ENCODE measurements at places on chromosomes 2 and 18. TPM values are rescaled to one million over a fixed set of nuclear protein-coding genes. Genes with fewer than 3 reads are reported as not detected.

The RNU2-63P gene
- 19.4 TPM for total RNA-seq

The MTLN gene
- 48.7 TPM for total RNA-seq

The M1AP gene
- not detected for total RNA-seq

DNA sequence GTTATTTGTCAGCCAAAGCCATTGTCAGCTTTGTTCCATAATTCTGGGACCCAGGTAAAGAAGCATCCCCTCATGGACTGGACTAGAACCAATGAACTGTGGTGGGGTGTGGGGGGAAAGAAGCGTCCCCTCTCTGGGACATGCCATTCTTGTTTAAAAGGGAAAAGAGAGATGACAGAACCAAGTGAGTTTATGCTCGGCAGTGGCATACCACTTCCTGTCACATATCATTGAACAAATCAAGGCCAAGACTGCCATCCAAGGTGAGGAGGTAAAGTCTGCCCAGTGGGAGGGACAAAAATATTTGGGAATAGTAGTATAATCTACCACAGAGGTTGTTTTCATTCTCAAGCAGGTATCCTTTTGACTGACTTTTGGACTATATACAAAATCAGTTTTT is 4.7 kb upstream of the GLS start:
- H3K27ac ChIP-seq = no peak overlapping the region
- H3K36me3 ChIP-seq = no peaks in the 10 kb centered on the region
- no peaks in the 10 kb centered on the region for H3K27me3 ChIP-seq
- DNase-seq = no peak
- no peak overlapping the region for H3K4me3 ChIP-seq

GRCh38 chr2:96564026-96564425 is 27.5 kb downstream of the ARID5A start:
- no peaks in the 10 kb centered on the region for H3K27me3 ChIP-seq
- H3K36me3 ChIP-seq = no peaks in the 10 kb centered on the region
- H3K27ac ChIP-seq = no peak overlapping the region
- DNase-seq = no peak

GRCh38 chr2:7024261-7024660 is 107.0 kb downstream of the RNF144A start:
- no peak for DNase-seq
- no peak overlapping the region for H3K27ac ChIP-seq
- no peaks in the 10 kb centered on the region for H3K27me3 ChIP-seq

GRCh38 chr2:62774555-62775366 is 69.2 kb downstream of the EHBP1 start:
- H3K4me1 ChIP-seq = 0 out of 2 replicates have a peak, but pooled peaks cover 5% of the 10 kb centered on the region
- H3K27me3 ChIP-seq = no peaks in the 10 kb centered on the region
- H3K4me3 ChIP-seq = no peak overlapping the region

GRCh38 chr2:53450923-53451322 is 316.7 kb upstream of the CHAC2 start:
- H3K27me3 ChIP-seq = no peaks in the 10 kb centered on the region
- DNase-seq = no peak
- H3K27ac ChIP-seq = no peak overlapping the region
- H3K36me3 ChIP-seq = no peaks in the 10 kb centered on the region
- no peaks in the 10 kb centered on the region for H3K4me1 ChIP-seq

GRCh38 chr2:229725716-229726574 is 11.6 kb upstream of the DNER start:
- H3K27ac ChIP-seq = no peak overlapping the region
- no peak overlapping the region for H3K4me3 ChIP-seq
- DNase-seq = no peak
- H3K4me1 ChIP-seq = no peaks in the 10 kb centered on the region

DNA sequence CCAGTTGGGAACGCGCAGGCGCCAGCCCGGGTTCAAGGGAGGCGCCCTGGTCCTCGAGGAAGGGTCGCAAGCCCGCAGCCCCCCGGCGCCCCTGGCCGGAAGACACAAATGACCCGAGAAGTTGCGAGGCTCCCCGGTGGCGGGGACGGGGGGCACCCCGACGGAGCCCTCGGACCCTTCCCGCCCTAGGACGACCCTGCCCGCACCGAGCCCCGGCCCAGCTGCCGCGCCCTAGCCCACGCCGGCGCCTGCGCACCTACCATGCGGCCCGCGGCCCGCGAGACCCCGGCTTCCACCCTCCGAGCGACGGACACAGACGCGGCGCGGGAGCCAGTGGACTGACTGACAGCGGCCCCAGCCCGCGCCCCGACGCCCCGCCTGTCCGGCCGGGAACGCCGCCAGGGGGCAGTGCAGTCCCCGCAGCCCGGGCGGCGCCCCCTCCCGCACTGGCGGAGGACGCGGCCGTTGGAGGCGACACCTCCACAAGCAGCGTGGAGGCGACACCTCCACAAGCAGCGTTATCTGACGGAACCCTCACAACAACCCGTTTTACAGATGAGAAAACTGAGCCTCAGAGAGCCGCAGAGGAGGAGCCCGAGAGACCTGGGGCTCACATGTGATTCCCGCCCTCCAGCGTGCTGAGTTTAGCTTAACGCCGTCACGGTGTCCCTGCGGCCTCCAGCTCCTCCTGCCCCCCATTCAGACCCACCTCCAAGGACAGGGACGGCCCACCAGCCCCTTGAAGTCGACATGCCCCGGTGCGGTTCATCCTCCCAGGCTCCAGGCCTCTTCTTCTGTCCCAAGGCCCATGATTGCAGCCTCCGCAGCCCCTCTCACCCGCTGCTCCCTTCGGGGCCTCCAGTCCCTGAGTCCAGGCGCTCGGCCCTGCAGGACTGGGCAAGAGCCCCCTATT is at the start of gene NMUR1:
Gene NMUR1, minus strand, starts transcription at position 347 of the 913 bp plus-strand sequence. Its CDS starts 84 bp downstream, at position 263.
- no peak within 1 kb of the TSS for H3K27ac ChIP-seq
- no peak within 1 kb of the TSS for H3K4me3 ChIP-seq
- no peaks in the 10 kb centered on the region for H3K36me3 ChIP-seq
- H3K27me3 ChIP-seq = no peaks in the 10 kb centered on the region

- H3K27me3 ChIP-seq = no peaks in the 10 kb centered on the region
- H3K4me3 ChIP-seq = no peak overlapping the region
- DNase-seq = no peak
- H3K27ac ChIP-seq = no peak overlapping the region
Observed at GRCh38 chr2:187008111-187008510, 159.1 kb upstream of the ZSWIM2 start.

DNA sequence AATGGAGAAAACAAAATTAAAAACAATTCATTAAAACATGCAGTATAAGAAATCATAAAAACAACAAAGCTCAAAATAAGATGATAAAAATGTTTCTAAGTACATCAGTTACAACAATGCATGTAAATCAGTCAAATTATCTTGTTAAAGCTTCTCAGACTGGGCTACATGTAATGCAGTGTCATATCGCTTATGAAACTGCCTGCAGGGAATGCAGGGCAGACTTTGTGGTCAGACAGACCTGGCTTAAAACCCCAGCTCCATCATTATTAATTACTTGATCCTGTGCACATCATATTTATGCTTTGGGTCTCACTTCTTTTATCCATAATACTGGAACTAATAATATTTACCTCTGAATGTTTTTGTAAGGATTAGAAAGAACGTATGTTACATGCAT is 74.6 kb downstream of the PID1 start:
- no peak for DNase-seq
- no peaks in the 10 kb centered on the region for H3K27me3 ChIP-seq
- peaks cover 3% of the 10 kb centered on the region for H3K4me1 ChIP-seq

GRCh38 chr2:40248294-40248693 is 203.6 kb downstream of the SLC8A1 start:
- no peak overlapping the region for H3K4me3 ChIP-seq
- no peaks in the 10 kb centered on the region for H3K36me3 ChIP-seq
- DNase-seq = no peak
- no peaks in the 10 kb centered on the region for H3K27me3 ChIP-seq

DNA sequence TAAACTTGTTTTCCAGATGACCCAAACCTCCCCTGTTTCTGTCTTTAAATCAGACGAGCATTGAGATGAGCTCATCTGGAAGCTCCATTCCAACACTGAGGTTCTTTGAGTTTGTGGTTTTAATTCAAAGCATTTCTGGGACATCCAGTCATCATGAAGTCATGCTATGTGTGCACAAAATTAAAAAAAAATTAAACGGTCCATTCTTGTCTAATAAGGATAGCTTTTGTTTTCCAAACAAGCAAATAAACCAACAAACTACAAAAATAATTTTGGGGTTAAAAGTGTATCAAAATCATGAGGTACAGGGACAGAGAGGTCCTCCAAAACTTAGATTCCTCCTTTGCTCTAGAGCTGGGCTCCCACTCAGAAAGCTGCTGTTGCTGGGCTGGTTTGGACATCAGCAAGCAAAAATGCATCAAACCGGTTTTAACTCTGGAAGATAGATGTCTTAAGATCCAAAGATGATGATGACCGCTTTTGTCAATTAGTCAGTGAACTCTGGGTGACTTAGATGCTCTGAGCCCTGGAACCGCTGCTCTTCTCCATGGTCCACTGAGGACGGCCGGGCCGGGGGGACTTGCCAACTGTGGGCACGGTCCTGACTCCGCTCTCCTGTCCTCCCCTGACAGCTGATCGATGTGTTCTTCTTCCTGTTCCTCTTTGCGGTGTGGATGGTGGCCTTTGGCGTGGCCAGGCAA is 65.4 kb downstream of the TRPM8 start:
- no peaks in the 10 kb centered on the region for H3K4me1 ChIP-seq
- H3K27ac ChIP-seq = no peak overlapping the region
- no peak for DNase-seq
- no peaks in the 10 kb centered on the region for H3K36me3 ChIP-seq
- no peaks in the 10 kb centered on the region for H3K27me3 ChIP-seq

- H3K4me3 ChIP-seq = no peak overlapping the region
- DNase-seq = no peak
Observed at GRCh38 chr2:174014699-174015070, 49.5 kb upstream of the SP3 start.

DNA sequence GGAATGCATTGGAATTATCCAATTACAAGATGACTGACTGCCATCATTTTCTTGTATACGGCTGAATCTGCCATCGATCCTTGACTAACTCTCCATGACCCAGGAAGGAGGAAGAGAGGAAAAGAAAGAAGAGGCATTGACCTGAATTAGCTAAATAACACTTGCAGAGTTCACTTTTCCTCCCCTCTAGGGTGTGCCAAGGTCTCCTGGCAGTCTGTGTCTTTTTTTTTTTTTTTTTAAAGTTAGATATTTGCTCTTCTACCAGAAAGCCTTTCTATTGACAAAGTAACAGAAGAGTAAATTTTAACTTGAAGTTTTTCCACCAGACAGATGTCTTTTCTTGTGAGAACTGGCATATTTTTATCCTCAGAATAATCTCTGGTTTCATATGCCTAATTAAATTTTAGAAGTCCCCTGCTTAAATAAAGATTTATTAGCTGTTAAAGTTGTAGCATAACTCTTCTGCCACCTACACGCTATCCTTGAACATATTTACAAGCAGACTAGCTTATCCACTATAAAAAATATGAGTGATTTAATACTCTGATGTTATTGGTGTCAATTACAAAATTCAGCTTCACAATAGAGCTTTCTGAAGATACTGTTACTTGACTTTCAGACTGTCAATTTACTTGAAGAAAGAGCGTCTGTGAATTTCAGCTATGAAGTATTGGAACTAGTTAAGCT is 171.7 kb upstream of the ETAA1 start:
- H3K4me1 ChIP-seq = no peaks in the 10 kb centered on the region
- no peak for DNase-seq
- H3K27ac ChIP-seq = no peak overlapping the region
- H3K36me3 ChIP-seq = no peaks in the 10 kb centered on the region
- no peaks in the 10 kb centered on the region for H3K27me3 ChIP-seq
- H3K4me3 ChIP-seq = no peak overlapping the region

DNA sequence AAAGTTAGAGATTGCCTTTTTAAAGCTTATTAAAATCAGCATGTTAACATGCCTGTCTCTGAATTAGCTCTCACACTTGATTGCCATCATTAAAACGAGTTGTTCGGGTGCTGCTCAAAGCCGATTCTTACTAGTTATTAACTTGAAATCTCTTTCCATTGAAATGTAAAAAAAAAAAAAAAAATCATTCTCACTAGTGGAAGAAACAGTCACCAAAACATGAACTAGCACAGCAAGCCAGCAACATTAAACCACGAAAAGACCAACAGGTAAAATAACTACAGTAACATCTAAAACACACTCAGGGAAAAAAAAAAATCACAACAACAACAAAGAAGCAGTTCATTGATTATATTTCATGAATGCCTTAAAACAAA is 264.5 kb downstream of the MEIS1 start:
- no peak overlapping the region for H3K4me3 ChIP-seq
- no peak overlapping the region for H3K27ac ChIP-seq
- no peaks in the 10 kb centered on the region for H3K27me3 ChIP-seq

DNA sequence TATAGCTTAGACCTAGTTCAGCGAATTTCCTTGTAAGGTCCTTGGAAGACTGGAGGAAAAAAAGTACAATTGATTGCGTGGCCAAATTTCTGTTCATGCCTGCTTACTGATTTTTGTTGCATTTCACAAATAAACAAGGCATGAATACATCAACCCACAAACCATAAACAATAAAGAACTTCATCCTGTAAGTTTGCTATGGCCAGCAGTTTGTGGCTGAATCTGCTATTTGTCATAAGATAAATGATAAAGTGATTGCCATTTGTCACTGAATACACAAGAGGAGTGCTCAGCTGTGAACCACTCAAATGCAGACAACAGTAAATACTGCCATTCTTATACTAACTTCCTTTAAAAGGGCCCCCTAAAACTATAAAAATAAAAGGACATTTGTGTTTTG is 259.5 kb downstream of the CCDC178 start:
- H3K27ac ChIP-seq = no peak overlapping the region
- H3K36me3 ChIP-seq = no peaks in the 10 kb centered on the region
- no peaks in the 10 kb centered on the region for H3K27me3 ChIP-seq
- H3K4me3 ChIP-seq = no peak overlapping the region
- no peak for DNase-seq

DNA sequence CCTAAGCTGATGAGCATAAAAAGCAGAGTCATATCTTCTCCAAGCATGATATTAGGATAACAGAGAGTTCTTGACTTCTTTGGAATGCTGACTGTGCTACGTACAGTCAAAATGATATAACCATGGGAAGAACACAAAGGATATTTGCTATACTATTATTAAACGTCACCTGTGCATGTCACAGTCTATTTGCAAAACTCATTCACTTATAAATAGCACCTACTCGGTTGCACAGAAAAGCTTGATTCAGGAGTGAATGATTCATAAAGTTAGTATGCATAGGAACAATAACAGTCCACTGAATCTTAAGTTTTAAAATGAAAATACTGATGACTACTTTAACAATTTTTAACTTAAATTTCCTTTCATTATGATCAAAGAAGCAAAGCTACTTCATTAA is 83.3 kb downstream of the SP3 start:
- H3K4me3 ChIP-seq = no peak overlapping the region
- H3K27me3 ChIP-seq = no peaks in the 10 kb centered on the region
- H3K27ac ChIP-seq = no peak overlapping the region
- DNase-seq = no peak

DNA sequence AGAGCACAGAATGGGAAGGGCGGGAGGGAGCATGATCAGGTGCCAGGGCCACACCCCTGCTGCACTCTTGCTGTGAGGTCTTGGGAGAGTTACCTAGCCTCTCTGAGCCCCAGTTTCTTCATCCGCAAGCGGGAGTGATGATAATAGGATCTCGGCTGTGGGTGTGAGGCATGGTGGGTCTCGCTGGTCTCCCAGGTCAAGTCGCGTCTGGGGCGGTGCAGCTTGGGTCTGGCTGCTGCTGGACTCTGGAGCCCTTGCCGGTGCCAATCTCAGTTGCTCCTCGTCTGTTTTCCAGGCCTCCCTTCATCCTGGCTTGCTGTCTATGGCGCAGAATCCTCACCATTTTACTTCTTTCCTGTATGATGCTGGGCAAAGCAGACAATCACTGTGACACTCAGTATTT is 130.3 kb upstream of the RAB12 start:
- no peak overlapping the region for H3K4me3 ChIP-seq
- no peak overlapping the region for H3K27ac ChIP-seq
- no peaks in the 10 kb centered on the region for H3K4me1 ChIP-seq
- no peak for DNase-seq
